ENCODE measurements at places on chromosomes 2 and 18.

- no peak for DNase-seq
Measured at GRCh38 chr2:108236676-108237335, 3.0 kb upstream of the SULT1C3 start.

DNA sequence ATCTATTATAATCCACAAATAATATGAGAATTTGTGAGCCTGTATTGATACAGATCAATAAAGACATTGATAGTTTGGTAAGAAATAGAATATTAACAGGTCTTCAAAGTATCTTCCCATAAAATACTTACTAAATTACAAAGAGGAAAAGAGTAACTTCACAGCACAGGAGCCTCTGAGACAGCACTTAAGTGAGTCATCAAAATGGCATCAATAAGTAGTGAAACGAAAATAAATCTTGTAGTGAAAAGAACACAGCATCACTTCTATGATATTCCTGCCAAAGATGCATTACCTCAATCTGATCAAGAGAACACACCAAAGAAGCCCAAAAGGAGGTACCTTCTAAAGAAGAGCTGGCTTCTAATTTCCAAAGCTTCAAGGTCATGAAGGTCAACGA lies 116.4 kb downstream of the CBLN2 start:
- no peak for DNase-seq

GRCh38 chr2:121709776-121710469 lies 26.8 kb downstream of the NIFK start:
- DNase-seq, result no peak

DNA sequence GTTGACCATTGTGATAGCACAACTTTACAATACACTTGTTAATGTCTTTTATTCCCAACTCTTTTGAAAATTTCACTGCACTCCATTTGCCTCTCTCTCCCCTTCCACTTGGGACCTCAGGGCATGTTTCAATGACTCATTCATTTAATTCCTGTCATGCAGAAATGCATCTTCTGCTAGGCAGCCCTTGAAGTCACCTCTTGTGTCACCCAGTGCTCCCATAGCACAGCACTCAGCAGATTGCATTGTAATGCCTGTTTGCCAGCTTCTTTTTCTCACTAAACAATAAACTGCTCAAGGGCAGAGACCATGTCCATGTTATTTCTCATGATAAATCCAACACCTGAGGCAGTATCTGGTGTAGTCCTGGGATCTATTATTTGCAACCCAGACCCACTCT lies 85.9 kb upstream of the ACSL3 start:
- no peak for DNase-seq

DNA sequence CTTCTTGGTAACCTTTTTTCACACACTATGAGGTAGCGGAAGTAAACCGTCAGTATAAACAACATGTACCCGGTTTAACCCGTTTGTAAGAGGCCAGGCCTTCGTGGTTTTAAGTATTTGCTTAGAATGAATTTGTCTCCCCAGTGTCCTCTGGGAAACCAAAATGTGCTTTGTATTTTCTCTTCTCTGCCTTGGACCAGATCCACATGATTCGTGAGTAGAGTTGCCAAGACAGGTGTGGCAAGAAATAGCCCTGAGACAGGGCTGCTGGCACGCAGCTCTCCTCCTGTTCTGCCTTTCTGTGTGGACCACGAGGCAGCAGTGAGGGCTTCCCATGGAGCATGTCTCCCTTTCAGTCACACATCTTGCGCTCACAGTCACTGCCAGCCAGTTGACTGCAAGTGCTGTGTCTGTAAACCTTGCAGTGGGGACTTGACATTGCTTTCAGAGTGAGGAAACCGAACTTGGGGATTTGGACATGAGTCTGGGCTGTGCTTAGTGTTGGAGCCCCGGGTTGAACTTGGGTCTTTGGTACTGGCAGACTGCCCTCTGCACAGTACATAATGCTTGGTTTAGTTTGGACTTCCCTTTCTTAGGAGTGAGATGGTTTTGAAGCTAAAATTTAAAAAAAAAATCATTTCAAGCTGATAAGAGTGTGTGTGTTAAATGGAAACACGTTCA lies 19.1 kb downstream of the BCL2L11 start:
- DNase-seq, result no peak

DNA sequence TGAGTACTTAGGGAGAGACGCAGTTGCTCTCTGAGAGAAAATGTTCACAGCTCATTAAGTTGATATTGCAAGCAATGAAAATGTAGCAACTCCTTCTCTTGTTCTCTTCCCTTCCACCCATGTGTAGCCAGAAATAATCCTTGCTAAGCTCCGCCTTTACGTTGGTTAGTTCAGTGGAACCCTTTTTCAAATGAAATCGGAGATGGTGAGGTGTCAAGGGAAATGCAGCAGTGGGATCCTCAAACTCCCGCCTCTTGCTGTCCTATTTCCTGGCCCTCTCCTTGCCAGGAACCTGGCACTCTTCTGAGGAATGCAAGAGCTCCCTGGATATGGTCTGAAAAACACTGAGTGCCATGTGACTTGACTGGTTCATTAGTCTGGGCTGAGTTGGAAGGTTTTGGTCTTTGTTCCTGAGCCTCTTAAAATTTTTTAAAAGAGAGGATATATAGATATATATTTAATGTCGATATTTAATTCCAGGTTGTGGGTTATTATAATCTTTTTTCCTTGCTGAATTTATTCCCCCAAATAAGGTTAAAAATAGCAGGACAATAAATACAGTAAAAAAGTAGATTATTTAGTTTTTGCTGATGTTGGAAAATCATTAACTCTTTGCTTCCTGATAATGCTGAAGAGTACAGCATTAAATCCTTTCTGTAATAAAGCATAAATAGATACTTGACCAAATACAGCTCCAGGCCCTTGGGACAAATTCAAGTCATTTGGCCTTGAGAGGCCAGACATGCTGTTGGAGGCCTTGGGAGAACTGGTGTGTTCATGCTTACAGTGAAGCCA lies 116.2 kb downstream of the EML6 start:
- DNase-seq, result no peak

GRCh38 chr2:74617122-74617521 lies 31.0 kb downstream of the M1AP start:
- no peak for DNase-seq

- DNase-seq, result no peak
Measured at GRCh38 chr18:21383031-21383430, 141.0 kb downstream of the GREB1L start.

Measured in activated CD8-positive, alpha-beta memory T cell treated with anti-CD3 and anti-CD28 coated beads for 4 hours (primary cell).